Activated CD4-positive, alpha-beta T cell treated with anti-CD3 and anti-CD28 coated beads, Interleukin-2, amount 50 U/mL, for 1 hour (primary cell): ENCODE measurements at places on chromosomes 13 and 19.

GRCh38 chr13:79011179-79011578 is 352.2 kb upstream of the OBI1 start:
- no peak for DNase-seq

GRCh38 chr13:109922518-109922917 is 136.1 kb upstream of the IRS2 start:
- no peak for DNase-seq

DNA sequence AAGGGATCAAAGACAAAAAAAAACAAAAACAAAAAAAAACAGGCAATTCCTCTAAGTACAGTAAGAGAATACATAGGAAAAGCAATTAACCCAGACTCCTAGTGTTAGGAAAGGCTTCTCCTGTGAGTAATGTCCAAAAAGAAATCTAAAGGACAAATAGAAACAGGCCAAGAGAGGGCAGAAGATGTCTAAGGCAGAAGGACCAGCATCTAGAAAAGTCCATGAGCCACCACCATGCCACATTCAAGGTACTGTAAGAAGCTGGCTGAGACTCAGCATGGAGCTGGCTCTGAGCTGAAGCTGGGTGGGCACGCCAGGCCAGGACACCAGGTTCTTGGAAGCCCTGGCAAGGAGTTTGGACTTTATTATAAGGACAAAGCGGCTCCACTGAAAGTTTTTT is 118.1 kb upstream of the FRY start:
- DNase-seq: no peak

- no peak for DNase-seq
Observed at GRCh38 chr13:112828082-112828699, 138.4 kb downstream of the ATP11A start.
